ENCODE measurements at places on chromosomes 2 and 18. TPM values are rescaled to one million over a fixed set of nuclear protein-coding genes. Genes with fewer than 3 reads are reported as not detected.

ABCB11 gene
- not detected for total RNA-seq

DNA sequence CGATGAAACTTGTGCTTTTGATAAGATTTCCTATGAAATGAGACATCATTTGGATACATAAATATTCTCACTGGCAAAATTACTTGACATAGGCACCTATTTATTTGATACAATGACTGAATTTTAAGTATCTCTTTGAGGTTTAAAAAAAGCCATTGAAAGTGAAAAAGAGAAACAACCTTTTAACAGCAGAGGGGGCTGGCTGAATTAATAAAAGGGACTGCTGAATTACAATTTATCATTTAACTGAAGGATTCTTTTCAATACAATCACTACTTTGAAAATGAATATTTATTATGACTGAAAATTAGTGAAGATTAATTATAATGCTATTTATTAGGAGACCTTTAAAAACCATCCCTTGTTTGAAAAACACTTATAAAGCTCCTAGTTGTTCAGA, 335.3 kb downstream of the DLGAP1 start:
- DNase-seq: no peak
- H3K4me3 ChIP-seq: no peak overlapping the region
- no peak overlapping the region for H3K27ac ChIP-seq
- H3K27me3 ChIP-seq: peaks cover 10% of the 10 kb centered on the region

DNA sequence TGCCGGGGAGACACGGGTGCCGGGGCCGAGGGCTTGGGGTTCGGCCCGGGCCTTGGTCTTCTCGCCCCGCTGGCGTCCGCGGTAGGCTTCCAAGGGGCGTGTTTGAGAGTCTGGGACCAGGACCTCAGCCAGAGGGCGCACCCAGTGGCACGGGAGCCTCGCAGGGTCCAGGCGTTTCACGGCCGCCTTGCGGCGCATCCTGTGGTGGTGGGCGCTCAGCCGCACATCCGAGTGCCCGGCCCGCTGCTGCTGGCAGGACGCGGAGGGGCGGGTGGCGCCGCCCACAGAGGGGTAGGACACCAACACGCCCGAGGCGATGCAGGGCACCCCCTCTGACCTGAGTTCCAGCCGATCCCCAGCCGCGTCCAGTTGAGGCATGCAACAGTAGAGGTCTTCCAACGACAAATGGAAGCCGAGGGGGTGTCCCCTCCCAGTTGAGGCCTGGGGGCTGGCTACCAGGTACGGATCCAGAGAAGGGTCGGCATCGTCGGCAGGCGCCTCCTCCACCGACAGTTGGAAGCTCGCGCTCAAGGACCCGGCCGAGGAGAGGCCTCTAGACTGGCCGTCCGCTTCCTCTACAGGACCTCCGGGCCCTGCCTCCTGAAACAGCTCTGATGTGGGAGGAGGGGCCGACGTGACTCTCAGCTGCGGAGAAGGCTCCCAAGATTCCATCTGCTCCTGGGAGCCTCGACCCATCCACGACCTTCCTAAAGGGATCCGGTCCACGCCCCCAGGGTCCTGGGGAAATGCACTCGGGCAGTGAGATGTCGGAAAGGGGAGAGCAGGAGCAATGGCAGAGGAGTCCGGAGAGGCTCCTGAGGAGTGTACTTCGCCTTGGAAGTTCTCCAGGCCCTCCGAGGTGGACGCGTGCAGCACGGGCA, 6.3 kb downstream of the C2orf81 start:
- H3K4me3 ChIP-seq: peak overlapping the region; percentile 68
- peak overlapping the region; percentile 74 for H3K27ac ChIP-seq
- H3K36me3 ChIP-seq: no peaks in the 10 kb centered on the region
- DNase-seq: peak; percentile 49
- H3K4me1 ChIP-seq: peaks cover 24% of the 10 kb centered on the region
- no peaks in the 10 kb centered on the region for H3K27me3 ChIP-seq

DNA sequence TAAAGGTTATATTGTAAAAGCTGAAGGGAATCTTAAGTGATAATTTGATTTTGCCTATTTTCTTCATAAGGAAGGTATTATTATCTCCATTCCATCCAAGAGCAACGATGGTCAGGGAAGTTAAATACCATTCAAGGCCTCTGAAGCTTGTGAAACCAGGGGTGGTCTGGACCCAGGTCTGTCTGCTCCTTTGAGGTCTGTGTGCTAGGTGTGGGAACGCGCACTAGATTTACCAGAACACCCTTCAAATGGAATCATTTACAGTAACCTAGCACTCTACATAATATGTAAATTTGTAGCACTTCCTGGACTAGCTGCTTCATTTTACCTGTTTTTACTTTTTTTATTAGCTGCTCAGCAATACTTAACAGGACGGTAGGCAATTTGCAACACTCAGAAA, 6.4 kb upstream of the TRIB2 start:
- no peak for DNase-seq
- no peak overlapping the region for H3K4me3 ChIP-seq
- H3K36me3 ChIP-seq: no peaks in the 10 kb centered on the region
- H3K27ac ChIP-seq: no peak overlapping the region

FBXO41 gene
- total RNA-seq: 27.7 TPM

DNA sequence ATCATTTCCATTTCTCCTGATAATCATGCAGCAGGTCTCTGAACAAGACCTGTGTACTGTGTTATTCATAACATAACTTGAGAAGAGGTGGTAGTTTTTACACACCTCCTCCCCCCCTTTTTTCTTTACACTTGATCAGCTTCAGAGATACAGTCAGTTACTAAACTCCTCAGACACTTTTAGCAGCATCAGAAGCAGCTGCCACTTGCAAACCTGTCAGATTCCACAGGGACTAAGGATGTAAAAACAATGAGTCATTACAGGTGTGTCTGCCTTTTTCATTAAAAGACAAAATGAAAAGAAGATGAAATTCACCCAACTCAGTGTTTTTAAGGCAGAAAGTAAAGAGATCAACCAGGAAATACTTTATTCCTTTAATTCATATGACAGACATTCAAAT, 254.0 kb downstream of the NRXN1 start:
- H3K4me1 ChIP-seq: no peaks in the 10 kb centered on the region
- no peak overlapping the region for H3K4me3 ChIP-seq
- no peak for DNase-seq
- no peak overlapping the region for H3K27ac ChIP-seq
- no peaks in the 10 kb centered on the region for H3K27me3 ChIP-seq

- H3K27ac ChIP-seq: no peak overlapping the region
- no peaks in the 10 kb centered on the region for H3K4me1 ChIP-seq
- no peaks in the 10 kb centered on the region for H3K36me3 ChIP-seq
- no peaks in the 10 kb centered on the region for H3K27me3 ChIP-seq
- peak; percentile 79 for DNase-seq
Observed at GRCh38 chr18:8389391-8390340, 219.6 kb upstream of the RAB12 start.

- peaks cover 49% of the 10 kb centered on the region for H3K4me1 ChIP-seq
- peak within 1 kb of the TSS; percentile 87 for H3K4me3 ChIP-seq
- H3K27me3 ChIP-seq: no peaks in the 10 kb centered on the region
- peak; percentile 99 for DNase-seq
- peak within 1 kb of the TSS; percentile 96 for H3K27ac ChIP-seq
- H3K36me3 ChIP-seq: peaks cover 22% of the 10 kb centered on the region
Observed at GRCh38 chr2:73926493-73927327, at the start of gene DGUOK. Gene DGUOK, plus strand, starts transcription at chr2:73926880. Its CDS starts 31 bp downstream, at chr2:73926911.

EFEMP1 gene
- total RNA-seq: not detected

- H3K4me1 ChIP-seq: no peaks in the 10 kb centered on the region
- H3K27me3 ChIP-seq: peaks cover 14% of the 10 kb centered on the region
- H3K36me3 ChIP-seq: no peaks in the 10 kb centered on the region
- no peak overlapping the region for H3K4me3 ChIP-seq
- H3K27ac ChIP-seq: no peak overlapping the region
- DNase-seq: no peak
Observed at GRCh38 chr2:2993172-2993692, 384.4 kb downstream of the EIPR1 start.

TMEM198 gene
- total RNA-seq: 2.4 TPM

- peaks cover 19% of the 10 kb centered on the region for H3K4me1 ChIP-seq
- no peak for DNase-seq
- H3K27me3 ChIP-seq: peaks cover 17% of the 10 kb centered on the region
- H3K27ac ChIP-seq: no peak overlapping the region
- H3K4me3 ChIP-seq: no peak overlapping the region
- H3K36me3 ChIP-seq: peaks cover 32% of the 10 kb centered on the region
Observed at GRCh38 chr2:74524005-74524404, 2.0 kb downstream of the DQX1 start.

RSAD2 gene
- total RNA-seq: 8.1 TPM

ZNF892 gene
- total RNA-seq: 3.2 TPM

- H3K27me3 ChIP-seq: no peaks in the 10 kb centered on the region
- H3K27ac ChIP-seq: no peak overlapping the region
- H3K4me1 ChIP-seq: no peaks in the 10 kb centered on the region
- DNase-seq: no peak
- peaks cover 1% of the 10 kb centered on the region for H3K36me3 ChIP-seq
Observed at GRCh38 chr2:96700086-96700485, 39.8 kb downstream of the LMAN2L start.

DNA sequence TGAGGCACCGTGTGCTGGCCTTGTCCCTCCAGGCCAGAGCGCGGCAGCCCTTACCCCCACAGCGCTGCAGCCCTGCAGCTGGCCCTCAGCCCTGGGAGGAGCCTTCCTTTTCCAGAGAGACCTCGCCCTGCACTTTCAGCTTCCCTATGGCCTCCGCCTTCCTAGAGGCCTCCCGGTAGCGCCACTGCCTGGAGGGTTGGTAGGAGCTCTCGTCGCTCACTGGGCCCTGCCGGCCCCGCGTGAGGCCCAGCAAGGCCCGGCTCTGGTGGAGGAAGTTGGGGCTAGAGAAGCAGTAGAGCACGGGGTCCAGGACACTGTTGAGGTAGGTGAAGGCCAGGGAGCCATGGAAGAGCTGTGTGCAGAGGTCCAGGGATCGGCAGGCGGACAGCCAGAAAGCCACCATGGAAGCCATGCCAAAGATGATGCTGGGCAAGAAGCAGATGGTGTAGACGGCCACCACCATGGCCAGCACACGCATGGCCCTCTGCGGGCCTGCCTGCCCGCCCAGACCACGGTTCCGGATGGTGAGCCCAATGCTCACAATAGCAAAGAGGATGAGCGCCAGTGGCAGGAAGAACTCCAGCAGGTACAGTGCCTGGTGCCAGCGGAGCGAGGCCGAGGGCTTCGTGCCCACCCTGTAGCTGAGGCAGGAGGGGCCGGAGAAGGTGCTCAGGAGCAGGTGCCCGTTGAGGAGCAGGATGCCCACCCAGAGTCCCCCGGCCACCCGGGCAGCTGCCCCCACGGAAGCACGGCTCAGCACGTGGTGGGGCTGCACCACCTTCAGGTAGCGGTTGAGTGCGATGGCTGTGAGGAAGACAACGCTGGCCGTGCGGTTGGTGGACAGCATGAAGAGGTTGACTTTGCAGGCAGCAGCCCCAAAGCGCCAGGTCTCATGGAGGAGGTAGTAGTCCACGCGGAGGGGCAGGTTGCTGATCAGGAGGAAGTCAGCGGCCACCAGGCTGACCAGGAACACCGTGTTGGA, 821 bp downstream of the OXER1 start:
- no peaks in the 10 kb centered on the region for H3K4me1 ChIP-seq
- no peak overlapping the region for H3K4me3 ChIP-seq
- H3K36me3 ChIP-seq: no peaks in the 10 kb centered on the region
- no peaks in the 10 kb centered on the region for H3K27me3 ChIP-seq
- no peak overlapping the region for H3K27ac ChIP-seq
- DNase-seq: no peak

POU3F3 gene
- not detected for total RNA-seq

DNA sequence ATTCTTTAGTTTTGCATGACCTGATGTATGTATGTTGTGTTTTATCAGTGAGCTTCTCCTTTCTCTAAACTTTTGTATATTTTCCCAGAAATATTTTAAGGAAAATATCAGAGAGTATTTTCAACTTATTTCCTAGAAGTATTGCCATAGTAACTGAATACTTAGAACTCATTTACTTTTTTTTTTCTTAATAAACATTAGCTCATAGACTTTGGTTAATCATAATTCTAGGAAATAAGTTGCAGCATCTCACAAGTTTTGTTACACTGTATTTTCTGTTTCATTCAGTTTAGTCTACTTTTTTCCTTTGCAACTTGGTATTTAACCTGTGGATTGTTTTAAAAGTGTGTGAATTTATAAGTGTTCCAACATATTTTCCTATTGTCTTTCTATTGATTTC, 27.5 kb downstream of the SMCHD1 start:
- H3K4me3 ChIP-seq: peak overlapping the region; percentile 37

GRCh38 chr2:178998539-178998938, 51.4 kb downstream of the CCDC141 start:
- H3K4me3 ChIP-seq: no peak overlapping the region
- DNase-seq: no peak
- H3K27me3 ChIP-seq: no peaks in the 10 kb centered on the region
- no peak overlapping the region for H3K27ac ChIP-seq
- peaks cover 9% of the 10 kb centered on the region for H3K36me3 ChIP-seq

- H3K27ac ChIP-seq: no peak overlapping the region
- no peak overlapping the region for H3K4me3 ChIP-seq
- peaks cover 6% of the 10 kb centered on the region for H3K4me1 ChIP-seq
Observed at GRCh38 chr2:217903859-217904613, 98.8 kb downstream of the TNS1 start.

- H3K4me3 ChIP-seq: no peak overlapping the region
- no peak overlapping the region for H3K27ac ChIP-seq
- no peaks in the 10 kb centered on the region for H3K4me1 ChIP-seq
- no peak for DNase-seq
- H3K36me3 ChIP-seq: peaks cover 2% of the 10 kb centered on the region
Observed at GRCh38 chr18:56890632-56891031, 239.5 kb downstream of the WDR7 start.

- H3K27me3 ChIP-seq: peaks cover 8% of the 10 kb centered on the region
- H3K4me1 ChIP-seq: no peaks in the 10 kb centered on the region
- H3K4me3 ChIP-seq: no peak overlapping the region
- no peaks in the 10 kb centered on the region for H3K36me3 ChIP-seq
Observed at GRCh38 chr2:235803028-235803427, 309.2 kb downstream of the AGAP1 start.

GRCh38 chr2:120938045-120938771, 202.5 kb downstream of the GLI2 start:
- no peaks in the 10 kb centered on the region for H3K36me3 ChIP-seq
- H3K4me3 ChIP-seq: no peak overlapping the region
- H3K27me3 ChIP-seq: no peaks in the 10 kb centered on the region
- H3K4me1 ChIP-seq: peaks cover 3% of the 10 kb centered on the region

LOXHD1 gene
- 0.07 TPM for total RNA-seq

KCNJ3 gene
- not detected for total RNA-seq

DNA sequence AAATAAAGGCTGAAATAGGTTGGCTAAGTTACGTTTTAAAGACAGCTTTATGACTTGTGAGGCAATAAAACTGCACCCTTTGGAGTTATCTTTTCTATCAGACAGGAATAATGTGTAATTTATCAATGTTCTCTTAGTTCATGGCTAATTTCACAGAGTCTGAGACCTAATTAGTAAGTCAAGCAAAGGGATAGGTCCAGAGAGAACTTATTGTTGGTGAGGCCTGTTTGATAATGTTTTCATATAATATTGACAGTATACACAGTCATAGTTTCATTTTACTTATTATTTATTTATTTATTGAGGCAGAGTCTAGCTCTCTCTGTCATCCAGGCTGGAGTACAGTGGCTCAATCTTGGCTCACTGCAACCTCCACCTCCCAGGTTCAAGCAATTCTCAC, 1.9 kb upstream of the IL36RN start:
- peaks cover 9% of the 10 kb centered on the region for H3K4me1 ChIP-seq
- H3K36me3 ChIP-seq: peaks cover 9% of the 10 kb centered on the region
- peaks cover 2% of the 10 kb centered on the region for H3K27me3 ChIP-seq
- DNase-seq: no peak

GRCh38 chr18:78192054-78192453, 787.6 kb upstream of the SALL3 start:
- H3K4me3 ChIP-seq: no peak overlapping the region
- H3K27me3 ChIP-seq: no peaks in the 10 kb centered on the region
- DNase-seq: no peak

MARCO gene
- total RNA-seq: not detected

GRCh38 chr2:9319338-9319715, 104.0 kb downstream of the ITGB1BP1 start:
- no peaks in the 10 kb centered on the region for H3K36me3 ChIP-seq
- no peak for DNase-seq
- H3K27ac ChIP-seq: no peak overlapping the region
- H3K27me3 ChIP-seq: peaks cover 2% of the 10 kb centered on the region
- H3K4me1 ChIP-seq: no peaks in the 10 kb centered on the region
